ENCODE measurements at places on chromosomes 12 and 14.

DNA sequence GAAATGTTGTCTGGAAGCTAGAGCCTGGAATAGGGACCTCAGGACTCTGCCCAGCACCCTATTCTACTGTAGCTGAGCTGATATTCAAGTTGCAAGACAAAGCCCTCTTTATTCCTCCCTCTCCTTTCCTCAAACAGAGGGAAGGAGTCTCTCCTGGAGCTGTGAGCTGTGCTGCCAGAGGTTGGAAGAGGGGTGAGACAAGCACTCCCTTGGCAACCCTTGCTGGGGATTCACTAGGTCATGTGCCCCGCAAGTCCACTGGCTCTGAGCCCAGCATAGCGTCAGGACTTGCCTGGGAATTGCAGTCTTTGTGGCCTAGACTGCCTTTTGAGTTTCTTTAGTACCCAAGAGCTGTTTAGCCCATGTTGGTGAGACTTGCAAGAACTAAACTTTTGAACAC, 11.4 kb upstream of the ASCL1 start:
- DNase-seq = no peak

GRCh38 chr12:48956279-48957140, 777 bp downstream of the ARF3 start:
- peak; percentile 83 for DNase-seq

- peak; percentile 9 for DNase-seq
Measured at GRCh38 chr14:91417983-91418386, 365 bp upstream of the CCDC88C start.

DNA sequence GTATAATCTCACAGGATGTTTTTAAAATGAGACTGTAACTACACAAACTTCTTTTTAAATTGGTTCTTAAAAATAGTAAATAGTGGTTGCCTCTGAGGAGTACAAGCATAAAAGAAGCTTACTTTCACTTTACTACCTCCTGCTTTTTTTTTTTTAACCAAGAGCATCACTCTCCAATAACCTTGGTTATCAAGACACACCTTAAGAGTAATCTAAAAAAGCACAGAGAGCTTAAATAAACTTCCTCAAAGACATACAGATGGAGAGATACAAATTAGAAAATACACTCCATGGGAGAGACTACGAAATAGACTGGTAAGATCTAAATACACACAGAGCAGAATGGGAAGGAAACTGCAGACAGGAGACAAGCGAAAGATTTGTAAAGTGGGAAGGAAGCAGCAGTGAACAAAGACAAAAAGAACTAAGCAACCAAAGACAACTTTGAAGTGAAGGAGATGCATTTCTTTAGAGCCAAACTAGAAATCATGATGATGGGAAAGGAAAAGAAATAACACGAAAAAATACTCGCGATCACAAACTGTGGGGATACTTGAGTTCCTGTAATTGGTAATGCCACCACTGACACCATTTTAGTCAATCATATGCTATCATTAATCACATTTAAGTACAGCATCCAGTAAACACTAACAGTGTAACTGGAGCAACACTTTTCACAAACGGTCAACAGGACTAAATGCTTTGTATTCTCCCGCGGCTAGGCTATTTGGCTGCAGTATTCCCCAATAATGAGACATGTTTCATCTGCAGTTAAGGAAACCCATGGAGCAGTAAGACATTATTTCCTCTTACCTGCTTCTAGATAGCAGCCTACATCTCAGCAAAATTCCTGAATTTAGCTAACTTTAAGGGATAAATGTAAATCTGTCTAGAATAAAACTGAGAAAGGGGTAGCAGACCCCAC, 8.2 kb downstream of the SINHCAF start:
- DNase-seq = no peak

GRCh38 chr12:15180325-15180724, 40.9 kb downstream of the RERG start:
- DNase-seq = no peak

DNA sequence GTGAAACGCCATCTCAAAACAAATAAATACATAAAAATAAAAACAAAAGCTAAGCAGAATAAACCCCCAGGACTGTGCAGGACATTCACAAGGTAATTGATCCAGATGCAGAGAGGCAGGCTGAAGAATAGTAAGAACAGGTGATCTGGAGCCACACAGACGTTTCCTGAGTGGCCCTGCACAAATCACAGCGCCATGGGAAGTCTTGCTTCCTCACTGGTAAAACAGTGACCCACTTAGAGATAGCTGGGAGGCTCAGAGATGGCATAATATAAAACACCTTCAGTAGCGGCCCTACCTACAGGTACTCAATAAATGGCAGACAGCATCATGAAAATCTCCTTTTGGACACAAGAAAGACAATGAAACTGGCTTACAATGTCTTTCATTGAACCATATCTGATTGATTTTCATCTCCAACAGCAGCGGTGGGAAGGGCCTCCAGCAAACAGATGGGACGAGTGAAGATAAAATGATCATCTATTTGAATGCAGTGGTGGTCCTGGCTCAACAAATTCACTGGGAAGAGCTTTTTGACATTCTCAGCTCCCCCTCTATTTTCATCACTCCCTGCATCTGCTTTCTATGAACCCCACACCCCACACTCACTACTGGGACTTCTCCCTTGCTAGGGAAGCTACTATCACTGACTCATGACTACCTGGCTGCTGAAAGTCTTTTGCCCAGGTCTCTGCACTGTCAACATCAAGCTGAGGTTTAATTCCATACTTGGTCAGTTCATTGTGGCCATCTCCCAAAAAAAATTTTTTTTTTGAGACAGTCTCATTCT, 63.9 kb downstream of the FOXN3 start:
- no peak for DNase-seq

DNA sequence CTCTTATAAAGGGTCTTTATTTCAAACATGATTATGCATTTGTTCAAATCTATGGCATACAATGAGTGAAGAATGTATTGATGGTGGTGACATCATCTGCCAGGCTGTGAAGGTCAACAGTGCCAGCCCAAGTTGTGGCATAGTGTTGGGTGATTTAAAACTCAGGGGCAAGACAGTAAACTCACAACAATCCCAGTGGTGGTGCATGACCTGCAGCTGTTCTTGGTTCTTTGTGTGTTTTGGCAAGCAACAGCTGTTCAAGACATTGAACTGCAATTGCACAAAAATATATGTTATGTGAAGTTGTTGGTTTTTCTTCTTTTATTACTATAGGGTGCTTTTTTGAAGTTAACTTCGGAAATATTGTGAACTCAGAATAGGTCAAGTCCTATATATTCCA, 851.6 kb downstream of the NRXN3 start:
- no peak for DNase-seq

GRCh38 chr14:76584271-76584702, 177.0 kb upstream of the VASH1 start:
- no peak for DNase-seq

GRCh38 chr12:104729091-104729490, 229.0 kb downstream of the SLC41A2 start:
- DNase-seq = no peak

DNA sequence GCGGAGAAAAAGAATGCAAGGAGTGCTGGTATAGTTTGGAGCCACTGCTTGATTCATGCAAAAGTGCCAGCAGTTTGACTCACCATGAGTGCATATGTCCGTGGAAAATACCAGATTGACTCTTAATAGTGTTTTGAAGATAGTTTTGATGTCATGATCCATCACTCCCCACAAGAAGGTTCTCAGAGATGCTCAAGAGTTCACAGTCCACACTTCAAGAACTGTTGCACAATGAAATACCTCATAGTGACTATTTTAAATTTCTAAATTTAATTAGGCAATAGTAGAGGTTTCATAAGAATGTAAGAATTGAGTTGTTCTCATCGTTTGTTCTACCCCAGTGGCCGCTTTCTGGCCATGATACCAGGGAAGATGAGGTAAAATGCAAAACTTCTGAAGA, 286.6 kb upstream of the RGS6 start:
- no peak for DNase-seq

DNA sequence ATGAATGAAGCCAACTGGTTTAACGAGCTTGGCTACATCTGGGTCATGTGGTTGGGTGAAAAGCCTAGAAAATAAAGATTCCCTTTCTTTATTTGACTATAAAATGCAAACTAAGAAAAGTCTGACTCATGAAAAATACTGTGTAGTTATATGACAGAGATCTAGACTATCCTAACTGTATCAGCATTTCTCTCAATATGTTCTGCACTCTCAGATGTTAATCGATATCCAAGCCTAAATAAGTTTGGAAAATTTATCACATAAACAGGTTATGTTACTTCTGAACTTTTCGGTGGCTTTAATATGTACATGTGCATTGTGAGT, 133.1 kb downstream of the DAAM1 start:
- DNase-seq = no peak

- DNase-seq = peak; percentile 5
Measured at GRCh38 chr14:35257809-35258208, 34.4 kb upstream of the PSMA6 start.

- no peak for DNase-seq
Measured at GRCh38 chr12:110819646-110820045, 27.1 kb upstream of the CCDC63 start.

DNA sequence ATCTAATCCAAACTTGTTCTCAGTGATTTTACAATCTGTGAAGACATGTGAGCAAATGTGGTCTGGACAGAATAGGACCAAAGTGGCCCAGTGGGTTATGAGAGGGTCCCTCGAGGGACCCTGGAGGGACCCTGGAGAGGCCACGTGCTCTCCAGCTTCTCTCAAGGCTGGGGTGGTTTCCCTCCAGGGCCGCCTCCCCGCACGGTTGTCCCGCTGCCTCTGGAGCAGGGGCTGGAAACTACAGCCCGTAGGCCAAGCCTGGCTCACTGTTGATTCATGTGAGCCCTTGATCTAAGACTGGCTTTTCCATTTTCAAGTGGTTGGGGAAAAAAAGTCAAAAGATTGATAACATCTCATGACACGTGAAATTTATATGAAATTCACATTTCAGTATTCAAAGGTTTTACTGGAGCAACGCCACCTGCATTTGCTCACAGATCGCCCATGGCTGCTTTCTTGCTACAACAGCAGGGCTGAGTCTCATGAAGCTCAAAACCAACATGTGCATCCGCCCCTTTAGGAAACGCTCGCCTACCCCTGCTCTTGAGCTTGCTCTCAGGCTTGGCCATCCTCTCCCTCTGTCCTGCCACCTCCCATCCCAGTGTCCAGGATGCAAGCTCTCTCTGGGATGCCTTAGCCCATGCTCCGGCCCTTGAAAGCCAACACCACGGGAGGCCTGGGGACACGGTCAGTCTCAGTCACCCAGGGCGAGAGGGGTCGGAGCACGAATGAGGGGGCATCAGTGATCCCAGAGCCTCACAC, 12.1 kb upstream of the LRTM2 start:
- no peak for DNase-seq

DNA sequence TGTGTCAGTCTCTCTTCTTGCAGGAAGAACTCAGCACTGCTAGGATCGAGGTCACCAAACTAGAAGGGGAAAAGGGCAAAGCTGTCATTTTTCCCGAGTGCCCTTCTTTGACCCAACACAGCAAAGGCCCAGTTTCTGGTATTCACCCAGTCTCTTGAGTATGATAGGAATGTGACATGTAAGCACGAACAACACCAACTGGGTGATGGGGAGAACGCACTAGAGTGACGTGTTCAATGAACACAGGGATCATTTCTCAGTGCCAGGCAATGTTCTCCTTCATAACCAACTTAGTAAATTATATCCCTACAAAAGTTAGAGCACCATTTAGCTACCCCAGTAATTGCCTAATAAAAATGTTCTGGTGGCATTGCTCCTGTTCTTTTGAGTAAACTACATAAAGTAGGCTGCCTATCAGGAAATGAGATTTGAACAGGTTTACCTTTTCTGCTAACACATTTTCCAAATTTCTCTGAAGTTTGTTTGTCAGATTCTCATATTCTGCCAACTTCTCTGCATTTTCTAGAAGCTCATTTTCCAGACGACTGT, 64.5 kb downstream of the NIN start:
- peak; percentile 82 for DNase-seq
